ENCODE measurements at places on chromosomes 1 and 21.

DNA sequence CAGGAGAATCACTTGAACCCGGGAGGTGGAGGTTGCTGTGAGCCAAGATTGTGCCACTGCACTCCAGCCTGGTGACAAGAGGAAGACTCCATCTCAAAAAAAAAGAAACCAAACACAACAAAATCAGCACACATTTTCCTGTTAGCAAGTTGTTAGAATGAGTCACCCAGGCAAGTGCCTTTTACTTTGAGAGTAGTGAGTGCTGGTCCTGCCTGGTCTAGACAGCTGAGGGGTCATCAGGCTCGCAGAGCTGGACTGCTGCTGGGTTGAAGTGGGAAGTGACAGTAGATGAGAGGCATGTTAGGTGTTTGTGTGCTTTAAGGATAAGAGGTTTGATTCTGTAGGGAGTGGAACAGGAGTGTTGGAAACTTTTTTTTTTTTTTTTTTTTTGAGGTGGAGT lies 31.9 kb downstream of the GNPAT start:
- DNase-seq = no peak

DNA sequence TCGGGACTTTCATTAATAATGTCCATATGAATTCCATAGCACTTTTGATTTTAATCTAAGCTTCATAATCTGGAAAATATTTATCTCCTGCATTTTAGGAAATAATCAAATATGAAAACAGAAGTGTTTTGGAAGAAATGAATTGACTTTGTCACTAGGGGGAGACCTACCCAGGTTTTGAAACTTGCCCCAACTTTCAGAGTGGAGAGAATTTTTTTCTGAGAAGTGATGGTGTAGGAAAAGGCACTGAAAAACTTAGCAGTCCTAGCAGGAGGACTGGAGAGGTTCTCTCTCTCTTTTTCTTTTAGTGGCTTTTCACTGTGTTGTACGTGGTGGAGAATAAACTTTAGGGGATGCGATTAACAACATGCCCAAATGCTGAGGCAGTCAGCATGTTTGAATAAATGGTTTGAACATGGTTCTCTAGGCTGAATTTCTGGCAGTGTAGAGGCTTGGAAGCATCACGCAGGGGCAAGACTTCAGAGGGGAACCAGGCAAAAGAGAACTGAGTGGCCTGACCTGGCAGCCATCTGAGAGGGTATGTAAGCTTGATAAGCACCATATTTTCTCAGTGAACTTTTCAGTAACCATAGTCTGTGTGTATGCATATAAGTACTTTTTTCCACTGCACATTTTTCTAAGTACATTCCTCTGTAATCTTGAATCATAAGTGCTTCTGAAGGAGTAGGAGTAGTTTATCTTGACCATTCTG lies 68.3 kb upstream of the NEK7 start:
- DNase-seq = peak; percentile 19

- DNase-seq = no peak
These were observed 20.1 kb downstream of the FMO3 start for GRCh38 chr1:171110621-171111326.

DNA sequence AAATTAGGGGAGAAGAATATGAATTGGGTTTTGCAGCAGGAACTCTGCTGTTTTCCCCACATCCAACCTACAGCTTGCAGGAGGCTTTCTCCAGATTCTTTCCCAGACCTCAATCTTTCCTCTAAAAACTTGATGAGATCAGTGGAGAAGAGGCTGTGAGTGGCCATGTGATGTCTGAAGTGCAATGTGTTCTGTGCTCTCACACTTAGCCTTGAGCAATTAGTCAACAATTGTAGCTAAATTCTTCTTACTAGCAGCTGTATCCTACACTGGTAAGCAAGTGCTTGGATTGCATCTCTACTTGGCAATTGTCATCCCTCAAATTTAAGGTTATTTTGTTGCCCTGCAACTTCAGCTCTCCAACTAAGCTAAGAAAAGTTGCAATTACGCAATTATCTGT lies 807.3 kb upstream of the RGS18 start:
- no peak for DNase-seq

- DNase-seq = no peak
These were observed at the start of gene RXFP4 for GRCh38 chr1:155940993-155941844. RXFP4 (plus strand) TSS chr1:155941638; CDS start chr1:155941710, 72 bp downstream.

DNA sequence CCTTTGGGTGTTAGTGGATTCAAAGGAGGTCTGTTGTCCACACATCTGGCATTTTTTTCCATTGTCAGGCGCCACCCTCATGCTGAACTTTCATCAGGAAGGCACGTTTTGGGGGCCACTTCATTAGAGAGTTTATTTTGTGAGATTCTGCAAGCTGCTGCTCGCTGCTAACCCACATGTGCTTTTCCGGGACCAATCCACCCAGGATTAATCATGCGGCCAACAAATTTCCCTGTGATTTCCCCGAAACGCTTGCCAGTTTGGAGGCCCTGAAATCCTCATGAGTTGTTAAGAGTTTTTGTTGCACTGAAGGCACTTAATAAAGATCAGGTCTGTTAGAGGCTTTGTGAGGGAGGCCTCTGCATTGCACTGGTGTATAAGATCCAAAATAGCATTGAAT lies 2.4 kb downstream of the PDPN start:
- DNase-seq = no peak

- DNase-seq = peak; percentile 54
These were observed 1.1 kb downstream of the TAGLN2 start for GRCh38 chr1:159924025-159924790.

- no peak for DNase-seq
These were observed 37.6 kb downstream of the PTGFRN start for GRCh38 chr1:116947092-116947860.

- no peak for DNase-seq
These were observed 73.9 kb downstream of the HIVEP3 start for GRCh38 chr1:41844781-41845272.

DNA sequence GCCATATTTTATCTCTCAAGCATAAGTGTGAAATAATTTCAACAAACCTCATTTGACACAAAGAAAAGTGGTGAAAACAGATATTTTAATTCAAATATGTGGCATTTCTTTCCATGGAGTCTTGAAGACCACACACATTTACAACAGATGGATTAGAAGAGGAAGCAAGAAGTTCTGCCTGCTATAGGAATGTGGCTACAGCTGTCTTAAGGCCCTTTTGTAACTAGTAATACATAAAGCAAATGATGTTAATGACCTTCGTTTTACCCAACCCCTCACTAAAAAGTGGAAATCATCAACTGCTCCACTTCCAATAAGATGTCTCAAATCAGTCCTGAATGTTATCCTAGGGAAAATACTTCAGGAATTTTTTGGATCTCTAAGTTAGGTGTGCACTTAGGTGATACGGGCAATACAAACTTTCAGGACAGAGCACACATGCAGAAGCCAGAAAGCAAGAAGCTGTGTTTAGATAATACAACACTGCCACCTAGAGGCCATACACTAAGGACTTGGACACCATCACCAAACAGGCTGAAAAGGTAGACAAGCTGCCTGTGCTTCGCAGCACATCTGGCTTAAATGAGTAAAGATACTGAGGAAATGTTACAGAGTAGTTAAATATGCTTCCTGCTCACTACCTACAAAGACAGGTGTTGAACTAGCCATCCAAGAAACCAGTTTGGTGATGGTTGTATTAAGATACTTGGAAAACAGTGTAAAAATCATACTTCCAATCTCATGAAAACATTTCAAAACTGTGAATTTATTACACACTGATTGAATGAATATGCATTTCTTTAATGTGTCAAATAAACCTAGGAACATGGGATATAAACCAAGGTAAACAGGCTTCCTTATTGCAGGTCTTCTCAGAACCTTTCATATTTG lies 24.4 kb downstream of the RRAGC start:
- peak; percentile 63 for DNase-seq

GRCh38 chr1:19840228-19840627 lies 25.1 kb upstream of the RNF186 start:
- DNase-seq = no peak

- DNase-seq = no peak
These were observed 80.3 kb downstream of the SSBP3 start for GRCh38 chr1:54325703-54326461.

- no peak for DNase-seq
These were observed 343.4 kb downstream of the PLPP3 start for GRCh38 chr1:56235909-56236510.

DNA sequence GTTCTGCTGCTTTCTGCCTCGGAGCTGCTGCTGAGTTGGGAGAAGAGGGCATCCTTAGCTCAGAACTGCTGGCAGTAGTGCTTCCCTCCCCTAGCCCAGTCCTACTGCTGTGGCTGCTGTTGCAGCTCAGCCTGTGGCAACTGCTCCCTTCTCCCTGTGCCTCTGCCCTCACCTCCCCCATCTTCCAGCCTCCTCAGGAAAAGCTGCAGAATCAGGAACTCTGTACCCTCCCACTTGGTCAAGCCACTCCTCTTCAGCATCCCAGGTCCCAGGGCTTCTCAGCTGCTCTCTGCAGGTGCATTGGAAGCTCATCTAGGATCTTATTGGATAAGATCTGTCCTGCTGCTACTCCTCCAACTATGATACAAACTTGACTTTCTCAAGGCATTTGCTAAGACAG lies 316.7 kb downstream of the BRINP2 start:
- no peak for DNase-seq

- DNase-seq = no peak
These were observed 39.6 kb downstream of the KCTD3 start for GRCh38 chr1:215606564-215607168.

- no peak for DNase-seq
These were observed 605.9 kb downstream of the NPHP4 start for GRCh38 chr1:5386371-5386770.

All from NCI-H446 treated with DMSO at 0.1 percent for 48 hours (cell line).